ENCODE measurements at places on chromosomes 3 and 15.
A peak's percentile ranks its signal among the peaks of the same experiment; 100 is the strongest.

GRCh38 chr3:195546130-195546560 is 3.0 kb upstream of the PPP1R2 start:
- DNase-seq = no peak

DNA sequence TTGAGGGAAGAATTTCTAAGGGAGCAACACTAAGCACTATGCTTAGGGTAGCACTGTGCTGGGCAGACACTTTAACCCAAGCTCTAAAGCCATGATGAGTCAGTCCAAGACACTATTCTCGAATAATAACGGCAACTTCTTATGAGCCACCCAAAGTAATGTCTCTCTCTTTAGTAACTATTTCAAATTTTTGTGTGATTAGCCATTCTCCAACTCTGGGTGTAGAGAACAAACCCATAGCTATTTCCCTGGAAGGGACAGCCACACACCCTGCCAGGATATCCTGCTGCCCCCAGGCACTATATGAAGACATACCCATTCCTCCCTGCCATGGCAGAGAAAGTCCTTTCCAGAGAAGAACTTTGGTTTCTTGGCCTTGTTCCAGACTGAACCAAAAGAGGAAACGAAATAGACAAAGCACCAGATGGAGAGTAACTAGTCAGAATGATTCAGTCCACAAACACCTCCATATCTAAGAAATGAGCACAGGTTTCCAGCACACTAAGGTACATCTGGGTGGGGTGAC is 384.9 kb upstream of the THBS1 start:
- DNase-seq = no peak

DNA sequence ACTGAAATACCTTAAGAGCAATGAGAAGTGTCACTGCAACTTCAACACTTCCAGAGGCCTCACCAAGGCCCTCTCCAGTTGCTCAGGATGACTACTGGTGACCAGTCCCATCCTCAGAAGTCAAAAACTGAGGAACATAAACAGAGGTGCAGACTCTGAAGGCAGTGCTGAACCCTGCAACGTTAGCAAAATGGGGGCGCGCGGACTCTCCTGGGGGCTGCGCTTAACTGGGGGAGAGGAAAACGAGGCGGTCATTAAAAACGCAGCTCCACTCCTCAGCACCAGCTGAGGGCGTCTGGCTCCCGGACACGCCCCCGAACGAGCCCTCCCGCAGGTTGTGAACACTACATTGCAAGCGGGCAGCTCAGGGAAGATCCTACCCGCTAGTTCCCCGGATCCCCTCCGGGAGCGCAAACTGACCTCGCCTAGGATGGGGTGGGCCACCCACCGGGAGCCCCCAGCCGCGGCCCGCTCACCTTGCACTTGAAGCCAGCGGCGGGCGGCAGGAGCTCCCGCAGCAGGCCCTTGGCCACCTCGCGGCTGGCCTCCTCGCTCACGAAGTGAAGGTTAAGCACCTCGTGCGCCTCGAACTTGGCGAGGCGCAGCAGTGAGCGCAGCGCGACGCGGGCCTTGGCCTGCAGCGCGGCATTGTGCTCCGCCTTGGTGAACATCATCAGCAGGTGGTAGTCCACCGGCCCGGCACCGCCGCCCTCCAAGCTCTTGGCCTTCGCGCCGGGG is 711 bp downstream of the XXYLT1 start:
- peak; percentile 44 for DNase-seq

- DNase-seq = no peak
Measured at GRCh38 chr15:68644996-68645395, 66.2 kb downstream of the CORO2B start.

DNA sequence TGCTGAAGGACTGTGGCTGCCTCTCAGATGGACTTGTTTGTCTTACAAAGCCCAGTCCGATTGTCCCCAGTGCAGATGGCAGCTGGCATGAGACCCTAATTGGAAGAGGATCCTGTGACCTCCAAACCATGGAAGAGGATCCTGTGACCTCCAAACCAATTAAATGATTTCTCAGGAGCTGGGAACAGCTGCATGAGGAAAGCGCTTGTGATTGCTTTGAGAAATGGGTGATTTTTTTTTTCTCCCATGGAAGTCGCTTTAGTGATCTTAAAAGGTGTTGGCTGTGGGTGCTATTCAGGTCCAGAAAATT is 68.4 kb upstream of the LARS2 start:
- DNase-seq = no peak

GRCh38 chr3:157045238-157045850 is 114.6 kb downstream of the CCNL1 start:
- DNase-seq = no peak

DNA sequence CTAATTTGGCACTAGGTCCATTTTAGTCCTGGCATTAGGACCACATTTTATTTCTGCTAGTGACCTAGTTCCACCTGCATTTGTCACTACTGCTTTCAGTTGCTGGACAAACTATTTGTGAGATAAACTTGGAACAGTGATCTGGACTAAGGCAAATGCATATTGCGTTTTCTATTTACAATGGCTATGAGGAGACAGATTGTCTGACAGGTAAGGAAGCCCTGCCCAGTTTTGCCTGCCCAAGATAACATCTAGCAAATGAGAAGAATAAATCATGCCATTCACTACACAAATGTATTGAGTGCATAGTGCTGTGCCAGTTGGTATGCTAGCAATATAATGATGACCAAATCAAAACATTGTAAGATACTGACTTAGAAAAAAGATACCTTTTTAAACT is 245.7 kb downstream of the GRM7 start:
- DNase-seq = no peak

DNA sequence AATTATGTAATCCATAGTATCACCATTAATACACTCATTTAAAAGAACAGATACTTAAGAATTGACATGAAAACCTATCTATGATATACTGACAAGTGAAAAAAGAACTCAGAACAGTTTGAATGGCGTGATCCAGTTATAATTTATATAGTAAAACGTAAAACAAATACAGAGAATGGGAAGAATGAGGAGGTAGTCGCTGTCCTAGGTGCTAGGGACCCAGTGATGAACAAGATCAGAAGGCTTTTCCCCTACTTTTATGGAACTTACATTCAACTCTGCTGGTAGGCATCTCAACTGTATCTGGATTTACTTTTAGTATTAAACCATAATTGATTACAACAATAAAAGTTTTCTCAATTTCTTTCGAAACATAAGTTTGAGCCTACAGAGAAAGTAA is 31.8 kb downstream of the GSK3B start:
- DNase-seq = no peak

GRCh38 chr3:152037953-152038352 is 164.5 kb downstream of the SUCNR1 start:
- no peak for DNase-seq

- no peak for DNase-seq
Measured at GRCh38 chr3:56862352-56863062, 60.8 kb upstream of the ARHGEF3 start.

GRCh38 chr3:185823078-185824044 is 1.5 kb downstream of the IGF2BP2 start:
- DNase-seq = no peak

GRCh38 chr15:88419830-88420229 is 47.4 kb downstream of the MRPL46 start:
- DNase-seq = no peak

- DNase-seq = no peak
Measured at GRCh38 chr15:87631775-87632174, 624.8 kb downstream of the NTRK3 start.

DNA sequence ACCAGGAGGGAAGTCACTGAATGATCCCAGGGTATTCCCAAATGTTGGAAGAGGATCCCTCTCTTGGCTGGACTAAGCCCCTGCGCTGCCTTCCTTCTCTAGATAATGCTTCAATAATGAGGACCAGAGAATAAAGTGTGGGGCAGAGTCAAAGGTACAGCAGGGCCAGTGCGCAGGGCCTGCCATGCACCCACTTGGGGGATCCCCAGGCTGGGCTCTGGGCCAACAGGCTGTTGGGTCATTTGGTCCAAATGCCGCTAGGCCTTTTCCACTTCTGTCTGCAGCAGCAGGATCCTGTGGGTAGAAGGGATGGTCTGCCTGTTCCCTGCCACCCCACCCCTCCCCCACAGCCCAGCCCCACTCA is 5.7 kb upstream of the CLK3 start:
- DNase-seq = no peak

- DNase-seq = no peak
Measured at GRCh38 chr3:146884296-146884695, 279.1 kb upstream of the PLSCR5 start.

DNA sequence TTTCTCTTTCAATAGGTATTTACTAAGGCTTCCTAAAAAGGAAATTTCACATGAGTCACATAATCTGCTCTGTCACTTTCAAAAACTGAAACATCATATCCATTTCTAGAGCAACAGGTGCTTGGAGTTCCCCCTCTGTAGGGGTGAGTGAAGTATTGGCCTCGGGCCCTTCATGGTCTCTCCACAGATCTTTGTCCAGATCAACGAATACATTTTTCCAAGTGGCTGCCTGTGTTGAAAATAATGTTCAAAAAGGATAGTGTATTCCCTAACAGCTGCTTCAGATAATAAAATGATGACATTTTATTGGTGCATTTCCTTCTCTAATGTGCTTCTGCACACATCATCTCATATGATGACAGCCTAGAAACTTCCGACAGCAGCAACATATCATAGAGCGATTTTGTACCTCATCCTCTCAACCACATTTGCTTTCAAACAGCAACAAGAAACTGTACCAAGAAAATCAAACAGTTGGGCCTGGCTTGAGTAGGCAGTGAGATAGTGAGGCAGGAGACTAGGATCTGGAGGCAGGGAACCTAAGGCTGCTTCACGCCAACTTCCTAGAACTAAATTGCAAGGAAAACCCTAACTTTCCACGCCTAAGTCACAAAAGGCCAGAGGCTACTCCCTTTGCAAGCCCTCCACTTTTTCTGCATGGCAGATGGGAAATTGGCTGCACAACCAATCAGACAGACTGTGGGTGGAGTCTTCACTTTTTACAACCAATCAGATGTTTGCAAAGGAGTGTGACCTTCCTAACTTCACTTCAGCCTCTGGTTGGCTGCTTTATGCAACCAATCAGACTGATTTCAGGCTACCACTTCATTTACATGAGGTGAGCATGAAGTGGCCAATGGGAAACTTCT is 340.2 kb downstream of the LRRC3B start:
- no peak for DNase-seq

- DNase-seq = no peak
Measured at GRCh38 chr3:153400641-153401040, 238.6 kb downstream of the RAP2B start.

DNA sequence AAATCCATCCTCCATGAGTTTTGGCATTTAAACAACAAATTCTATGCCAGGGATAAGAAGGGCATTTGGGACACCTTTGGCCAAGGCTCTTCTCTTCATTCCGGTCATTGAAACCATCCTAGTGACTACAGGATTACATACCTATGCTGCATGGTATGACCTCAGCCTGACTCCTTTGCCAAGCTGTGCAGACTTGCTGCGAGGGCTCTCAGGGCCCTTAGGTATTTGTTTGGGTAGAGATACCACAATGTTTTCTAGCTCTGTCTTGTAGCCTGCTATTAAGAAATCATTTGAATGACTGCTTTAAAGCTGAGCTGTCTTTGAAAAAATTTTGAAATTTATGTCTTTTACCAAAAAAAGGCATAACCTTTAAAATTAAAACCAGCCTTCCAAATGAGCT is 749.8 kb upstream of the SGO1 start:
- DNase-seq = no peak

DNA sequence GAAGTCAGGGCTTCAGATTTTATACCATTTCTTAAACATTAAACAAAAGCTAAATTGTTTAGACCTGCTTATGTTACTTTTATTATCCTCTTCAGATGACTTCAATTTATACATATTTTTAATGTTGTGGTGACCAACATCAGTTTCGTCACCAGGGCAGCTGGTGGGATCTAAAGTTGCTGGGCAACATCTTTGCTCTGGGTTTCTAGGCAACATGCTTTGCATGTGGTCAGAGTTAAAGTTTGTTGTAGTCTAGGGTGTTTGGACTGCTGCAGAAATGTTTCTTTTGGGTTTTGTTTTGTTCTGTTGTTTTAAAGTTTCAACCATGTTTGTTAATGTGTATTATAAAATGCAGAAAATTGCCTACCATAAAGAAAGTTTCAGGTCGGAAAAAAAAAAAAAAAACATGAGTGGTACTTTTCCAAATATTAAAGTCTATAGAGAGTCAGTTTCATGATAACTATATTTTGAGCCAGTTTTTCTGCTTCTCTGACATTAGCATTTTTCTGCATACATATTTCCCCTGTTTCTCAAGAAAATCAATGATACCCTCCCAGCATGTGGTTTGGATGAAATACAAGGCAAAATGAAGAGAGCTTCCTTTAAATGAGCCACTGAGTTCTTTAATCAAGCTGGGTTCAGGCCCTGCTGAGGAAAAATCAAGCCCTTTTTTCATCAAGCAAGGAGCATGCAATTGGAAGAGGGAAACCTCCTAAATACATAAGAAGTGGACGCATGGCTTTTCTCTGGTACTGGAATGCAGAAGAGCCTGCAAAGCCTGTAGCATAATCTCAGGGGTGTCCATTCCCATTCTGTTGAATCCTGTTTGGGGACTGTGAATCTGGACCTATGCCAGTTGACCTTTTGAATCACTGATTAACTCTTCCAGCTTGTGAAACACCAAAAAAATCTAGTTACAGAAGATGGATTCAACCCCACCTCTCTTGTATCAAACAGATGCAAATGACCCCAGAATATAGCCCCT is 35.0 kb upstream of the VGLL3 start:
- DNase-seq = no peak

DNA sequence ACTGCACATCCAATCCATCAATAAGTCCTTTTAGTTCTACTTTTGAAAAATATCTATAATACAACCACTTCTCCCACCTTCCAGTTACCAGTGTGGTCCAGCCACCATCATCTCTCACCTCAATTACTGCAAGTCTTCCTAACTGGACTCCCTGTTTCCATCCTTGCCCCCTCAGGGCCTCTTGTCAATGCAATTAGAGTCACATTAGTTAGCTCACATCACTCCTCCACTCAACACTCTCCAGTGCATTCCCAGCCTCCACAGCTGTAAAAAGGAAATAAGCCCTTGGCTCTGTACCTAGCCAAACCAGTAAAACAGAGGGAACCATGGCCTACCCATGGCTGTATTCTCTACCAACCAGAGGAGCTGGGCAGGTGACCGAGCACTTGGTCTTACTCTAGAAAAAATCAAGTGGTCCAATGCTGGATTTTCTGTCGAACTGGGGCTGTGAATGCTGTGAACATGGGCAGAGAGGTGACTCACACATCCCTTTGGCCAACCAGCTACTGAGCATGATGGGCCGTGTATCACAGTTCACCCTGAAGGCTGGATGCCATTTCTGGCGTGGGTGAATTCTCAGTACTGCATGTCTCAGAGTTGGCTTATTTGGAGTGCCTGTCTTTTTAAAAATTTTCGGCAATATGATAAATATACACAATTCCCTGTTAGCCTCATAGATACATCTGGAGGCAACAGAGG is 62.5 kb upstream of the C15orf61 start:
- DNase-seq = no peak

DNA sequence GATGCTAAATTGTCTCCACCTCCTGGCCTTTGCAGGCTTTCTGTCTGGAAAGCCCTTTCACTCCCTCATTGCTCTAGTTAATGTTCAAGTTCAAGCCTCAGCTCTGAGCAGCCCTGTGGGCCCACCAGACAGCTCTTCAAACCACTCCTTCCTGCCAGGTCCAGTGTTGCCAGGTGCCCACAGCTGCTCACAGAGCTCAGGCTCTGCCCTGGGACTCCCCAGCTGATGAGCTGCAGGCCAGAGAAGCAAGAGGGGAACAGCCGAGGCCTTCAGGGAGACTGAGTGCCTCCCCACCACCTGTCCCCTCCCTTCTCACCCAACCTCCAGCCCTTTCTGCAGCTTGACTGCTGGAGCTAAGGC is 1.3 kb upstream of the ZBTB47 start:
- no peak for DNase-seq
